Inflammatory macrophage (primary cell): ENCODE measurements at places on chromosomes 4 and X.

DNA sequence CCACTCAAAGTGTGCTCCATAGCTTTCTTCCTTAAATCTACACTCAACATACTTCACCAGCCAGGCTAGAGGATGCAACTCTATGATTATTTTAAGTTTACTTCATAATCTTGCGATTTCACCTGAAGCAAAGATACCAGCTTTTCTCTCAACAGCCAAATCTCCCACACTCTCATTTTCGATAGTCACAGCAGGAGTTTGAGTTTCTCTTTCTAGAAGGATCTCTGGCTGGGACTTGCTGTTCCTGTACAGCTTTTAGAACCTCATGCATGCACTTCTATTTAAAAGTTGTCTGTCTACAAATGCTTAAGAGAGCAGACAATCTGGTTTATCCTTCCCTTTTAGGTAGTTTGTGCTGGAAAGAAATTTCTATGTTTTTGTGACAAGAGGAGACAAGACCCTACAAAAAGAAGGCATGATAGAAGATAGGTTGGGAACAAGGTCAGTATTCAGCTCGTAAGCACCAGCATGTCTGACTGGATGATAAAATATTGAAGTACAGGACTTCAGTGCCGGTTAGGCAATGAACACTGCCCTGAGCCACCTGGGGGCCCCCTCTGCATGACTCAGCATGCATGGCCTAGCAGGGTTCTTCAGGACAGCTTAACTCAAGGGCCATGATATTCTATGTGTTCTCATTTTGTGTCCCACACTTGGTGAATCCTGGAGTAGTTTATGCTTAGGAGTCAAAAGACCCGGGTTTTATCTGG, 65.6 kb downstream of the ATXN3L start:
- no peak for DNase-seq

GRCh38 chr4:61541459-61541858, 341.3 kb downstream of the ADGRL3 start:
- DNase-seq: no peak

GRCh38 chr4:186733778-186734177, 10.1 kb upstream of the FAT1 start:
- no peak for DNase-seq

- no peak for DNase-seq
Observed at GRCh38 chr4:22496165-22496813, 19.6 kb downstream of the ADGRA3 start.

GRCh38 chr4:102867278-102868152, 1.3 kb upstream of the CISD2 start:
- DNase-seq: no peak

DNA sequence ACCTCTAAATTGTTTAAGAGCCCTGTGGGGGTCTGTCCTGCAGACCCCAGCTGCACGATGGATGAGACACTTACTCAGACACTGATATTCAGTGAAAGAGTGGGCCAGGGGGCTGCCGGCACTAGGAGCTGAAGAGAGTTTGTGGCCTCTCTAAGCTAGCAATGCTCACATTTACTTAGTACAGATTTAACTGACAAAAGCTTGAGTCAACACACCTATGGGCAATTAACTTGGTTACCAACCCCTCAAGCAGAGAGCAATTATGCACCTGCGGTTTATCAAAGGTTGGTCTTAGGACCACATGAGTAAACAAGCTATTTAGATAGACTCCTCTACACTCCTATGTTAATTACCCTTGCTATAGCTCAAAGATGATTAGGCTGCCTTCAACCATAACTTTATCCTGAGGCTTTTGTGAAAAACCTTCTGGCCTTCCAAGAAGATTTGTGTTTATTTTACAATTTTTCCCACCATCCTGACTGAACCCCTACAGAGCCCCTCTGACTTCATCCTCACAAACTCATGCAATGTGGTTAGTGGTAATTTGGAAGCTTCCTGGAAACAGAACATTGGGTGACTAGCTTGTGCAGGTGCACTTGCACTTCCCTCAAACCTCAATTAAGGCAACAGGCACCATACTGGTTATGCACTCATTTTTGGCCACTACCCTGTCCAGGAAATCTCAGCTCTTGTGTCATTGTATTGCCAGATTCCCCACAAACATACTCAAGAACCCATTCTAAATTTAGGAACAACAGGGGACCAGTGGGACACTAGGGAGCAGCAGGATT, 234.4 kb upstream of the ITM2A start:
- no peak for DNase-seq

DNA sequence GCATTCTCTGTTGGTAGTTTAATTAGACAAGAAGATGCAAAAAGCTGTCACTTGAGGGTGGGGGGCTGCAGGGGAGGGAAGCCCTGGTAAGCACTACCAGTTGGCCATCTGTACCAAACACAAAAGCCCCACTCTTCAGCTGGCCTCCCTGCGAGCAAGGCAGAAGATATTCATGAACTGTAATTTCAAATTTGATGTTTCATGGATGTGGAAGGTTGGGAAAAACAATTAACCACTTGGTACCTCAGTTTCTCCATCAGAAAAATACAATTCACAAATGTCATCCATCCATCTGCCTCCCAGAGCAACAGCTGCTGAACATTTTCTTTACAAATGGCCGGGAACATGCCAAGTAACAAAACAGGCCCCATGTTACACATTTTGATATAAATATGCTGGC, 265.3 kb downstream of the HNRNPD start:
- no peak for DNase-seq

DNA sequence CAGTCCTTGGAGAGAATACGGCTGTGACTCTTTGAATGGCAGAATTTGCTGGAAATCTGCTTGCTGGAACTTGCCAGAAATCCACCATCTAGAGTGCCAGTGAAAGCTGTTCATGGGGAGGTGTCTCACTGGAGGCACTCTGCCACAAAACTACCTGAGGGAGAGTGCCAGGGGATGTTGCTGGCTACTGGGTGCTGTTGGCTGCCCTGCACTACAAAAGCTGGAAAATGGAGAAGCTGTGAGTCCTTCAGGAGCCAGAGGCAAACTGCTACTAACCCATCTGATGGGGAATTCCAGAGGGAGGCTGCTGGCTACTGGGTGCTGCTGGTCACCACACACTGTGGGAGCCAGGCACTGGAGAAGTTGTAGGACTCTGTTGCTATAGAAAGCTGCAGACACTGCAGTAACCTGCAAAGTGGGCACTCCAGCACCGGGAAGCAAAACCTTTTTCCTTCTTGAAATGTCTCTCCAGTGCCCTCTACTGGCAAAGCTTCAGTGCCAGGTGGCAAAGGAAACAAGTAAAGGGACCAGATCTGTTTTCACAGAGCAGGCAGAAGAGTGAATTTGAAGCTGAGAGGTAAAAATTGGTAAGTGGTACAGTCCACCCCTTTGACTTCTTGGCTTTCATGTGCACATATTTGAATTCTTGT, 47.8 kb upstream of the HSD17B10 start:
- peak; percentile 37 for DNase-seq

DNA sequence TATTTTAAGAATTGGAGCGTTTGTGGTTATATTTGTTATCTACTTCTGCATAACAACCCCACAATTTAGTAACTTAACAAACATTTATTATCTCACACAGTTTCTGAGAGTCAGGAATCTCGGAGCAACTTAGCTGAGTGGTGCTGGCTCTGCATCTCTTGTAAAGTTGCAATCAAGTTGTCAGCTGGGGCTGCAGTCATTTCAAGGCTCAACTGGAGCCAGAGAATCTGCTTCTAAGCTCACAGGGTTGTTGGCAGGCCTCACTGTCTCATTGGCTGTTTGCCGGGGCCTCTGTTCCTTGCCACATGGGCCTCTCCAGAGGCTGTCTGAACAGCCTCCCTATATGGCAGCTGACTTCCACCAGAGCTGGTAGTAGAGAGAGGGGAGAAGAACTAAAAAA, 281.2 kb upstream of the GNPDA2 start:
- DNase-seq: no peak

DNA sequence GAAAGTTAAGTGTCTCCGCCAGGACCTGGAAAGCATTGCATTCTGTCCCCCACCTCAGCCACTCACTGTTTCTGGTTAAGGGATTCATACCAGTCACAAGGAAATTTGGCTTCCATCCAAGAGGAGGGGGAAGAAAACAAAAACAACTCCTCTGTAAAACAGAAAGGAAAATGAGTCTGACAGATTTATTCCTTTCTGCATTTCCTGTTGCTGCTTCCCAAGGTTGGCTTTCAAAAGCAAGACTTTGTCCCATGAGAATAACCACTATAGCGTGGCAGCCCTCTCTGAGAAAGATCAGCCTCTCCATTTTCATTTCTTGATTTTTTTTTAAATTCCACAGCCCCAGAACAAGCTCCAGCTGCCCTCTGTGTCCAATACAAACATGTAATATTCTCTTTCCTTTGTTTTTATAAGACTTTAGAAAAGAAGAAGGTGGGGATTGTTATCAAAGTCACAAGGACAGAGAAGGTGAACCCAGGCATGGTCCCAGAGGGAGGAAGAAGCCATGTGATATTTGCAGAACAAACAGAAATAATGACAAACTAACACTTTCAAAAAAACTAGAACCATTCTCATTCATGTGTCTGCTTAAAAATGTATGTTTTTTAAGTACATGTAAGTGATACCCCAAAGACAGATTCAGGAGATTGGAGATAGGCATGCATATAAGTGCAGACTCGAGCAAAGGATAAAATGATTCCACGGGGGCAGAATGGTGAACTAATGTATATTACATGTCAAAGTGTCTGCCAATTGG, 90.7 kb upstream of the DCLK2 start:
- DNase-seq: no peak

GRCh38 chrX:145923376-145923775, 105.7 kb downstream of the SLITRK2 start:
- DNase-seq: no peak

DNA sequence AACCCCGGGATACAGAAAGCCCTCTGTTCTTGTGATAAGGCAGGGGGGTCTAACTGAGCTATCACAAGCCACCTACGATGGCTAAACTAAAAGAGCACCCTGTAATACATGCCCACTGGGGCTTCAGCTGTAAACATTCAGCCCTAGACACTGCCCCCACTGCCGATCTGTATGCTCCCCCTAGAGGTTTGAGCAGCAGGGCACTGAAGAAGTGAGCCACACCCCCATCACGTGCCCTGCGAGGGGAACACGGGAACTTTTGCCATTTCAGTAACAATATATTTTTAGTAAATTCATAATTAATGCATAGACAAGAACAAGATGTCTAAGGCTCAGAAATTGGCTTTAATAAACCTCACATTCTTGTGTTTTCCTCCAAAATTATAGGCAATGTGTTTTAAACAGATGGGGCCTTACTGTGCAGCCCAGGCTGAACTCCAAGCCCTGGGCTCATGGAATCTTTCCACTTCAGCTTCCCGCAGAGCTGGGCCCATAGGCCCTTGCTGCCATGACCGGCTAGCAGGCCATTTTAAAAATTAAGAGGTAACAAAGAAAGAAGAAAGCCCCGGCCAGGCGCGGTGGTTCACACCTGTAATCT, 235.3 kb upstream of the SFRP2 start:
- no peak for DNase-seq

GRCh38 chr4:120403296-120403695, 336.6 kb upstream of the MAD2L1 start:
- DNase-seq: no peak

GRCh38 chrX:72123471-72124185, 8.1 kb downstream of the RTL5 start:
- DNase-seq: peak; percentile 47

DNA sequence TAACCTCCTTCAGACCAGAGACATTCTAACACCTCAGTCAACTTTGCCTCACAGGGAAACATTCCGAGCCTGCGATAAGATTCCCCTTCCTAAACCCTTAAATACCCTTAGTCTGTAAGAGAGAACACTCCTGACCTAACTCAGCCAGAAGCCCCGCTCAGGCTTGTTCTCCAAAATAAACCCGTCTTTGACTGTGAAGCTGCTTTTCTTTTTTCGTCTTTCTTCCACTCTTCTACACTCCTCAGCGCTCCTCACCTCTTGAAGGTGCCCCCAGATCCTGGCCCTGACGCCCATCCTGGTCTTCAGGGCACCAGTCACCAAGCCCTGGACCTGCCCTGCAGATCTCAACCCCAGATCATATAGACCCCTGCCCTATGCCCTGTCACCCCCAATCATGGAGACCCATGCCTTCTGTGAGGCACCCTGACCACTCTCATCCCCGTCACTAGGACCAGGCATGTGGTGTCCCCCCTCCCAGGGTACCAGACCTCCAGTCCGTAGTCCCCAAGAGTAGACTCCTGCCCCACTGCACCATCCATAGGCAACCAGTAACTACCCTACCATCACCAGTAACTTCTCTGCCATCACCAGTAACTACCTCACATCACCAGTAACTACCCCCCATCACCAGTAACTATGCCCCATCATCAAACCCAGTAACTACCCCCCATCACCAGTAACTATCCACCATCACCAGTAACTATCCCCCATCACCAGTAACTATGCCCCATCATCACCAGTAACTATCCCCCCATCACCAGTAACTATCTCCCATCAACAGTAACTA, 3.5 kb downstream of the ASMTL start:
- no peak for DNase-seq

GRCh38 chr4:81951891-81952455, 421.8 kb downstream of the HNRNPD start:
- DNase-seq: no peak
